Stimulated activated CD8-positive, alpha-beta memory T cell treated with anti-CD3 and anti-CD28 coated beads, Interleukin-4, amount 100 ng/mL, for 4 hours (primary cell): ENCODE measurements at places on chromosomes 7 and 10.

GRCh38 chr7:37102518-37103137 lies 346.0 kb downstream of the ELMO1 start:
- no peak for DNase-seq

DNA sequence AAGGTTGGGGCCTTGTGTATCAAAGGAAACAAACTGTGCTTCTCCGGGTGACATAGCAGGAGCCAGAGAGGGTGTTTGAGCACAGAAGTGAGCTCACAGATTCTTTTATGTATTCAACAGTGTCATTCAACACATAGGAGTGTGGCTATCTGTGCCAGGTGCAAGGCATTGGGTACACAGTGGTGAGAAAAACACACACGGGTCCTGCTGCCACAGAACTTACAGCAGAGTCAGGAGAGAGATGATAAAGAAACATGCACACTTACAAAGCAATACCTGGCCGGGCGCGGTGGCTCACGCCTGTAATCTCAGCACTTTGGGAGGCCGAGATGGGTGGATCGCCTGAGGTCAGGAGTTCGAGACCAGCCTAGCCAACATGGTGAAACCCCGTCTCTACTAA lies 16.3 kb upstream of the ECHDC3 start:
- DNase-seq = no peak

DNA sequence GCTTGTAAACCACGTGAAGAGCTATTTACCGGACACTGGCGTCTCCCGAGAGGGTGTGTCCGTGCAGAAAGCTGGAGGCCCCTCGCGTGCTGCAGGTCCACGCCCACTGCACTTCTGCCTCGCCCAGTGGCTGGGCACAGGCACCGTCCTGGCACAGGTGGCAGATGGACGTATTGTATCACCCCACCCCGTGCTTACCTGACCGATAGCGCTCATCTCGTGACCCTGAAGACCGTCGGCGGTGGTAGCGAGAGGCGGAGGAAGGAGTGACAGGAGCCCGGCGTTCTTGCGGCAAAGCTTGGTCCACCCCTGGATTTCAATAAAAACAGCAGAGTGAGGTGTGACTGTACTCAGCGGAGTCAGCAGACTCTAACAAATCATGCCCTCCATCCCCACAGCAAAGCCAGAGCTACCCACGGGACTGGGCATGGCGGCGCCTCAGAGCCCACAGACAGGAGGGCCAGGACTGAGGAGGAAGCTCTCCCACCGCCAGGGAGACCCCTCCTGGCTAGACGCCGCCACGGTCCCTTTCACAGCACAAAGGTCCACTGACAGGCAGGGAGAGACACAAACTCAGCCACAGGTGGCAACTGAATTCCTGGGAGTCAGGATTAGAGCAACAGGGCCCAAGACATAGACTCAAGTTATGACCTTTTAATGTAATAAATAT lies 217.1 kb downstream of the DIP2C start:
- DNase-seq = no peak

- no peak for DNase-seq
Measured at GRCh38 chr10:49465736-49466135, 69.8 kb upstream of the DRGX start.

DNA sequence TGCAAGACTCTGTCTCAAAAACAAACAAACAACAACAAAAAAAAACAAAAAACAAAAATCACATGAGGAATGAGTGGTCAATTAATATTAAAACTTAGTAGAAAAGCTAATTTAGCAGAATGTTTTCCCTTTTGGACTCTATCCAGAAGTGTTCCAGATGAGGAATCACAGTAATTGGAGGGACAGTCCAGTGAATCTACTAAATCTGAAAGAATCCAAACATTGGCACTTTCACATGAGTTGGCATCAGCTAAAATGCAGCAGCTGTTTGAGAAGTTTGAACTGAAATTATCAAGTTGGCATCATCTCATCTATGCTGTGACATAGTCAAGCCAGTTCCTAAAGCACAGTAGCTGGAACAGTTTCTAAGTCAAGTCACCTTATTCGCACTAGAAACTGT lies 367.8 kb downstream of the PPP1R3A start:
- DNase-seq = no peak

DNA sequence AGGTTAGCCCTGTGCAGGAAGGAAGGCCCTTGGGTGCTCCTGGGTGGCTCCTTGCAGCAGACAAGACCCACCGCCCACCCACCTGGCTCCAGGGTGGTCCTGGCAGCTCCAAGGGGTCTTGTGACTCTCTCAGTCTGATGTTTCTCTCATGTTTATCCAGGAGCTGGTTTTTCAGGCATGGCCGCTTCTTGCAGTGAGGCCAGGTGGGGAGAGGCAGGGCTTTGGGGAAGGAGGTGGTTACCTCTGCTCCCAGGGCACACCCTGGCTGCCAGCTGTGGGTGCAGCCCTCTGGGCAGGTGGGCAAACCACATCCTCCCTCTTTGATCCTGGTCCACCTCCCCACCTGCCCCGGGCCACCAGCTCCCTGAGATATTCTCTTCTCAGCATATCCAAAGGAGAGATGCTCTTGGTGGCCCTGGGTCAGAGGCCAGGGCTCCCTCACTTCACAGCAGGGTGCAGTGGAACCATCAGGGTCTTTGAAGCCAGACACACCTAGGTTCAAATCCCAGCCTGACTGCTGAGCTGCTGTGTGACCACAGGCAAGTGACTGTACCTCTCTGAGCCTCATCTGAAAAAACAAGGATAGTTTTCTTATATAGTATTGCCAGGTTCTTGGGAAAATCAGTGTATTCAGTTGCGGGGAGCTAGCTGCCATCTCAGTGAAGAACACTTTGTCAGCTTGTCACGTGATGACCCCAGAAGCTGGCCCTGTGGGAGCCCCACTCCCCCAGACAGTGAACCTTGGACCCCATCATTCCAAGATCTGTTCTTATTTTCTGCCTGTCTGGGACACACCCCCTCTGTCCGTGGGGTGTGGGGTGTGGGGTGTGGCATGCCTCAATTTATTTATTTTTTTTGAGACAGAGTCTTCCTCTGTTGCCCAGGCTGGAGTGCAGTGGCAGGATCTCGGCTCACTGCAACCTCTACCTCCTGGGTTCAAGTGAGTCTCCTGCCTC lies 11.5 kb downstream of the GTF2IRD1 start:
- no peak for DNase-seq

- no peak for DNase-seq
Measured at GRCh38 chr7:3134745-3135144, 91.1 kb upstream of the CARD11 start.

DNA sequence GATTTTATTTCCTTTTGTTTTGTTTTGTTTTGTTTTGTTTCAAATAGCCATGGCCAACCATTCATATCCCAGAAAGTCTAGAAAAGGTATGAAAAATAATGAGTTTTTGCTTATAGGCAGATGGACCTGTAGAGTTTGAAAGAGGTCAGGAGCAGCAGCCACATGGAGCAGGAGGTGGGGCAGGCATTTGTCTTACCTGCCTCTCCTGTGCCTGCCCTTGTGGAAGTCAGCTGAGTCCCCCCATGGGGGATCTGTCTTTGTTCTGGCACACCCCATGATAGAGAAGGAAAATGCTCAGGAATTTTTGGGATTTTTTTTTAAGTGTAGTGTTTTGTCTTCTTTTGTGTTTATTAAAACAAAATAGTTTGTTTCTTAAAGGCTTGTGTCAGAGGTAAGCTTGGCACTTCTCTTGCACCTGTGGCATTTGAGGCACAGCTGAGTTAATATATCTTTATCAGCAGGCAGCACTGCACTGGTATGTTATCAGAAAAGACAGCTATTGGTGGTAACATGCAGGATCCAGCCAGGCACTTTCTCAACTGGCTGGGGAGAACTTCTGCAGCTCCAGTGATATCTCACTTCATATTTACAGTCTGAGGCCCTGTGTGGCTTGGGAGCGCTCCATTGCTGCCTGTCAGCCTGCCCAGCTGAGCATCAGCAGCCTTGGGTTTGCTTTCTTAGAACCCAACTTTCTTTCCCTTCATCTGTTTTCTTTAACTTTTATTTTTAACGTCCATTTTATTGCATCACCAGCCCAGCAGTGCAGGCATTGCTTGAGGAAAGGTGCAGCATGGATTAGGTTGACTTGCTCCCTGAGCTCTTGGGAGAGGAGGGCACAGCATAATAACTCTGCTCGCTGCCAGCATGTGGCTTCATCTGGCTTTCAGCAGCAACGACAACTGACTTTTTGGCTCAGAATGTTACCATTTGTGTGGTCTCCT lies 44.4 kb downstream of the LRRC4 start:
- no peak for DNase-seq

GRCh38 chr10:14608381-14609001 lies 166.2 kb downstream of the FAM107B start:
- no peak for DNase-seq

DNA sequence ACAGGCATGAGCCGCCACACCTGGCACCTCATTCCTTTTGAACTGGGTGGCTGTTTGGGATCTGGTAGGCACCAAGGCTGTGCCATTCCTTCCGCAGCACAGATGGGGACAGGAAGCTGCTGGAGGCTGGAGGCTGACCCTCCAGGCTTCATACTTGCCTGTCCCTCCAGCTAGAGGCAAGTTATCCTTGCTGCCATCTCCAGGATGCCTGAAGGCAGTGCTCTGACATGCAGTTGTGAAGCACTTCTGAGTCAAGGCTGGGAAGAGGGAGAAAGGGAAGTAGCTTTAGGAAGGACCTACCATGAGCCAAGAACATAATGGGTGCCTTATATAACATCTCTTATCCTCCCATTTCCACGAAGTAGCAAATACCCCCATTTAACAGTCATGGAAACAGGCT lies 9.5 kb downstream of the MARVELD1 start:
- DNase-seq = no peak

DNA sequence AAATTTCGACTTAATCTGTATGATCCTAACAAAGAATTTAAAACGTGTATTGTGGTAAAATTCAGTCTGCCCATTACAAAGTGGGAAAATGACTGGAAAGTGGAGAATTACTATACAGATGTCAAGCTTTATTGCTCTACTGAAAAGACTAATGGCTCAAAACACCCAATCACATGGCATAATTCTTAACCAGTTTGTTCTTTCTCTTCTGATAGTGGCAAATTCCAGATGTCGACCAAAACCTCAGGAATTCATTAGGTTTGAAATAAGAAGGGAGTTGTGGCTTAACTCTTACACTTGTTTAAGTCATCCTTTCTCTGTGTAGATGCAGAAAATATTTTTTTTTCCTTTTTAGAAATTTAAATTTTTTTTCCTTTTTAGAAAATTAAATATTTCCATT lies 1254.9 kb upstream of the LRRN3 start:
- DNase-seq = no peak

- DNase-seq = no peak
Measured at GRCh38 chr7:91814189-91814588, 66.3 kb downstream of the MTERF1 start.

DNA sequence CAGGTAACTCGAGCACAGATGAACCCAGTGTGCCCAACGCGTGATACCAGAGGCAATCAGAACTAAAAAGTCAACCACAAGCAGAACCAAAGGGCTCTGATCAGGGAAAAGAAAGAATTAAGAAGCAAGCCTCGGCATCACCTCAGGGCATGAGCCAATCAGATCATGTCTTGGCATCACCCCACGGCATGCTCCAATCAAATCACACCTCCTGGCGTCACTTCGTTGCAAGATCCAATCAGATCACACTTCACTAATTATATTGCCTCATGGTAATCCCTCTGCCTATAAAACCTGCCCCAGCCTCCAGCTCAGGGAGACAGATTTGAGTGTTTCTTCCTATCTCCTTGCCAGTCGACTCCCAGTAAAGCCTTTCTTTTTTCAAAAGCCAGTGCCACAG lies 46.8 kb downstream of the TYW1B start:
- no peak for DNase-seq

GRCh38 chr7:18119985-18120384 lies 92.3 kb upstream of the PRPS1L1 start:
- no peak for DNase-seq

DNA sequence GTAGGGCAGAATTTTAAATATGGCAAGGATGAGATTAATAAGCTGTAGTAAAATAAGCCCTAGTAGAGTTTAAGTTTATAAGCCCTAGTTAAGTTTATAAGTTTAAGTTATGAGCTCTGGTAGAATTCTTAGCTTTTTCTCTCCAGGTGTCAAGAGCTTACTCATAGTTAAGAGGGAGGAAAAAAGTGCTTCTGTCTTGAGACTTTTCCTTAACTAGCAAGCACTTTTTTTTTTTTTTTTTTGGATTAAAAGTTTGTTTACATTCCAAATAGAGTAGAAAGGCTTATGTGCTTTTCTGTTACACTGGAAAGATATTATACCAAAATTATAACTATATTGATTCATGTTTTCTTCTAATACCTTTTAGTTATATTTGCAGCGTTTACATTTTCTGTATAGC lies 25.5 kb upstream of the MPP7 start:
- DNase-seq = no peak

- DNase-seq = no peak
Measured at GRCh38 chr7:17247357-17247756, 51.1 kb upstream of the AHR start.

GRCh38 chr7:29300026-29300480 lies 105.5 kb downstream of the CHN2 start:
- no peak for DNase-seq

DNA sequence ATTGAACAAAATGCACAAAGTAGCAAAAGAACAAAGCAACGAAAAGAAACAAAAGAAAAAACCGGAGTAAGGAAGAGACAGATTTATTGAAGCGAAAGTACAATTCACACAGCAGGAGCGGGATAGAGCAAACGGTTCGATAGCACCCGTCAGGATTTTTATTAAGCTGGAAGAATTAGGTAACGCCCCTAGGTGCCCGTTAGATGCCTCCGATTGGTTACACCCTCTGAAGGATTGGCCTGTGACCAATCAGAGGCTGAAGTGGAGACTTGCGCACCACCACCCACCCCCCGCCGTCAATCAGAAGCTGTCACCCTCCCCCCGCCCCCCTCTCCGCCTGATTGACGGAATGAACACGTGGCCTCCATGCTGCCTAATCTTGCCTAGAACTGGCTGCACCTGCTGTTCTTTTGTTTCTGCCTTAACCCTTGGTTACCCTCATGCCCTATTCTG lies 16.8 kb downstream of the OCM2 start:
- DNase-seq = no peak

DNA sequence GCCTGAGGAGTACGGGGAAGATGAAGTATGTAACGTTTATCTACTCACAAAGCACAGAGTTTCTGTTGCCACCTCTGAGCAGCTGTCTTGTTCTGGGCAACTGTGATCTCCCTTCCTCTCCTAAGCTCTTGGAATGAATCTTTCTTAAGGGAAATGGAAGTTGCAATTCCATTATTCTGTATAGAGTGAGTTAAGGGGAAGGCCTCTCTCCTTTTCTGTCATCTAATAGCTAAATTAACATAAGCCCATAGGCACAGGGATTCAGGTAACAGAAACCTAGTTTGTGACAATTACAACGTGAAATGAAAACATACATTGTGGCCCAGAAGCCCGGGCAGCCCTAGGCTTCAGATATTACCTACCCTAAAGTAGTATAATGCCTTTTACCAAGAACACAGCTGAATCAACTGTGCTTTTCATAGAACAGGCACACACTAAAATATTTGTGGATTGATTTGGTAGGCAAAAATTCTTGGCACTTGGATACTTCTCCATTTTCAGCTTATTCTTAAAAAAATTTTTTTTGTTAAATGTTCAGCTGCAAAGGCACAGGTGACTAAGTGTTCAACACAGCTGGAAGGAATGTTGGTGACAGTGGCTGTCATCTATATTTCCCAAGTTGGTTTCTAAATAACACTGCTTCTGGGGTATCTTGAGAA lies 3.8 kb upstream of the PDCD4 start:
- no peak for DNase-seq
